ENCODE measurements at places on chromosomes 4 and X.

GRCh38 chr4:157294575-157294974 lies 74.0 kb downstream of the GRIA2 start:
- ATAC-seq: no peak

- ATAC-seq: no peak
Observed at GRCh38 chrX:36528661-36529060, 479.5 kb upstream of the FAM47C start.

DNA sequence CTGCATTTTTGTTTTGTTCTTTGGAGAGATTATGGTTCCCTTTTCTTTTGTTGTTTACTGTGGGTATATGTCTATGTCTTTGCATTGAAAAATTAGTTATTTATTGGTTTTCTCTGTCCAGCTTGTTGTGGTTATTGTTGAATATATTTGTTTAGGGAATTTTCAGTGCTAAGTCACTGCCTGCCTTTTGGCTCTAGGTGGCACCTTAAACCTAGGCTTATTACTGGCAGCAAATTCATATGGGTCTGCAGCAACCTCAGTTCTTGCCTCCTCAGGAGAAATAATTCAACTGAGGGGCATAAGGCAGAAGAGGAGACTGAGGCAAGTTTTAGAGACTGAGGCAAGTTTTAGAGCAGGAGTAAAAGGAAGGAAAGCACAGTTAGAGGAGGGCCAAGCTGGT lies 1157.3 kb upstream of the AGA start:
- no peak for ATAC-seq

GRCh38 chr4:174522183-174523024 lies at the start of gene HPGD:
Gene HPGD (minus strand): TSS chr4:174522488. CDS start chr4:174522451, 37 bp downstream.
- ATAC-seq: peak; percentile 84

DNA sequence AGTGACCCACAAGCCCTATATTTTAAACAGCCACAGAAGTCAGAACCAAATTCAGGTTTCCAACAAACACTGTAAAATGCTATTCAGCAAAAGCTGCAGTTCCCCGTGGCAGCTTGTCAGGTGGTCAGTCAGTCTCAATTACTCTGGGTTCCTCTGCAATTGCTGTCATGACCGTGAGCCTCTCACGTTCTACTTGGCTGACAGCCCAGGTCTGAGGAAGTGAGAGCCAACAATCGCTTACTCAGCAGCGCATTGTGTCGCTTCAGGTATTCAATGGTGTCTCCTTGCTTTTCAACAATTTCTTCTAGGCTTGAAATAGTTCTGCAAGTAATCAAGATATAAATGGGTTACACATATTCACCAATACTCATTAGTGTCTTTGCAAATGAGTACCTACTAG lies 25.8 kb downstream of the TRIM75 start:
- ATAC-seq: no peak

DNA sequence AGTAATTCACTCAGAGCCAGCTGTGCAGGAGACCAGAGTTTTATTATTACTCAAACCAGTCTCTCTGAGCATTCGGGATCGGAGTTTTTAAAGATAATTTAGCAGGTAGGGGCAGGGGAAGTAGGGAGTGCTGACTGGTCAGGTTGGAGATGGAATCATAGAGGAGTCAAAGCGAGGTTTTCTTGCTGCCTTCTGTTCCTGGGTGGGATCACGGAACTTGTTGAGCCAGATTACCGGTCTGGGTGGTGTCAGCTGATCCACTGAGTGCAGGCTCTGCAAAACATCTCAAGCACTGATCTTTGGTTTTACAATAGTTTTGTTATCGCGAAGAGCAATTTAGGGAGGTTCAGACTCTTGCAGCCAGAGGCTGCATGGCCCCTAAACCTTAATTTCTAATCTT lies 63.6 kb downstream of the TRIM2 start:
- no peak for ATAC-seq

GRCh38 chrX:41718481-41719235 lies 5.3 kb upstream of the GPR82 start:
- ATAC-seq: no peak
